ENCODE measurements at places on chromosomes 2 and 18. TPM values are rescaled to one million over a fixed set of nuclear protein-coding genes. Genes with fewer than 3 reads are reported as not detected.

SNED1 gene
- 1.4 TPM for total RNA-seq

CDH2 gene
- 39.4 TPM for total RNA-seq

SLC9A2 gene
- total RNA-seq, result 3.3 TPM

REG1A gene
- not detected for total RNA-seq

CSRNP3 gene
- not detected for total RNA-seq

CCBE1 gene
- total RNA-seq, result 13.2 TPM

PTH2R gene
- not detected for total RNA-seq

CCDC102B gene
- total RNA-seq, result 0.20 TPM

M1AP gene
- total RNA-seq, result not detected

RMND5A gene
- total RNA-seq, result 37.5 TPM

LCT gene
- total RNA-seq, result 0.04 TPM

DDX1 gene
- 127 TPM for total RNA-seq

ZSWIM2 gene
- total RNA-seq, result not detected

MGAT4A gene
- 1.4 TPM for total RNA-seq
